ENCODE measurements at places on chromosomes 4 and X.

DNA sequence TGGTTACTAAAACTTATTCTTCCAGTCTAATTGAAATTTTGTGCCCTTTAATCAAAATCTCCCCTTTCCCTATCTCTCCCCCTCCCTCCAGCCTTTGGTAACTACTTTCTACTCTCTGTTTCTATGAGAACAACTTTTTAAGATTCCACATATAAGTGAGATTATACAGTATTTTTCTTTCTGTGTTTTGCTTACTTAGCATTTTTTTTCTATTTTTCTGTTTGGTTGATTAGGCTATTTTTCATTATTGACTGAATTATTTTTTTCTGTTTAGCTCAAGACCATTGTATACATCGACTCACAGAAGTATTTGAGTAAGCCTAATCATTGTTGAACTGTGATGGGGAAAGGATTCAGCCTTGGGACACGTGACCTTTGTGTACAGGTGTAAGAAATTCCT lies 116.4 kb downstream of the PHEX start:
- DNase-seq = no peak

GRCh38 chrX:135974279-135974856 lies 580 bp upstream of the MMGT1 start:
- DNase-seq = peak; percentile 82

DNA sequence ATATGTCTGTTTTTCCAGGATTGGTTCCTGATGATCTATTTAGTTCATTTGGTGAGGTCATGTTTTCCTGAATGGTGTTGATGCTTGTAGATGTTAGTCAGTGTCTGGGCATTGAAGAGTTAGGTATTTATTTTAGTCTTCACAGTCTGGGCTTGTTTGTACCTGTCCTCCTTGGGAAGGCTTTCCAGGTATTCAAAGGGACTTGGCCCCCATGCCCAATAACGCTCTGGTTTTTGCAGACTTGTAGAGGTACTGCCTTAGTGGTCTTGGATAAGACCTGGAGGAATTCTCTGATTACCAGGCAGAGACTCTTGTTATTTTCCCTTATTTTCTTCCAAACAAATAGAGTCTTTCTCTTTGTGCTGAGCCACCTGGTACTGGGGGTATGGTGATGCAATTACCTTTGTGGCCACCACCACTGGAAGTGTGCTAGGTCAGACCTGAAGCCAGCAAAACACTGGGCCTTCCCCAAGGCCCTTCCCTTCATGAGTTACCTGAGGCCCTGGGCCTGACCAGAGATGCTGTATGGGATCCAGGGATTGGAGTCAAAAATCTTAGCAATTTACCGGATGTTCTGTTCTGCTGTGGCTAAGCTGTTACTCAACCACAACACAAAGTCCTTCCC lies 63.3 kb upstream of the RXFP1 start:
- no peak for DNase-seq

GRCh38 chrX:10983526-10983925 lies 127.6 kb upstream of the HCCS start:
- DNase-seq = no peak

Measured in aorta (tissue), 5 donors.